HT-29 (cell line): ENCODE measurements at places on chromosomes 3 and 15.

DNA sequence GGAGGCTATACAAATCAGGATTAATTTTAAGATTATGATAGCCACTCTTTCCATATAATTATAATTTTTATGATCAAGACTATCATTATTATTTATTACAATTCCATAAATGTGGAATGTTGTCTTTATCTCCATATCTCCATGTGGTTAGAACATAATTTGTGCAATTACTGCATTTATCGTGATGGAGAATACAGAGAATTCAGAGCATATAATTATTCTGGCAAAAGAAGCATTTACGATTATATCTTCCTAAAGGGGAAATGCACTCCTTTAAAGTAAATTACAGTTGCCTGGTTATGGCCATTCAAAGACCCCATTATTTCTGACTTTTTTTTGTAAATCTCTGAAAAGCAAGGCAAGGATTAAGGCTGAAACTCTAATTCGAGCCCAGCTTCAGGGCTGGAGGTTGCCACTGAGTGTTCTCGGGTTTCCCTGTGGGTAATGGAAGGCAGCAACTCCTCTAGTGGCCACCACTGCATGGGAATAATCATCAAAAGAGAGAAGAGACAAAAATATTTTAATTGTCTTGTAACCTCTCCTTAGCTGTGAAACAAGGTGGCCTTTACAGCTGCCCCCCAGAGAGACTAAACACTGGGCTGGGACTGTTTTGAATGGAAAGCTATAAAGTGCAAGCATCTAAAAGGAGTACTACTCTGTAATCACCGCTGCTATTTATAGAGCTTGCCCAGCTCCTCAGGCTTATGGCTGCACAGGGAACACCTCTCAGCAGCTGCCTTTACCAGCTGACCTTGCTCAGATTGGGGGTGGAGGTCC, 59.8 kb upstream of the PRTG start:
- no peak for DNase-seq

GRCh38 chr15:68603216-68603595, 24.4 kb downstream of the CORO2B start:
- no peak for DNase-seq

DNA sequence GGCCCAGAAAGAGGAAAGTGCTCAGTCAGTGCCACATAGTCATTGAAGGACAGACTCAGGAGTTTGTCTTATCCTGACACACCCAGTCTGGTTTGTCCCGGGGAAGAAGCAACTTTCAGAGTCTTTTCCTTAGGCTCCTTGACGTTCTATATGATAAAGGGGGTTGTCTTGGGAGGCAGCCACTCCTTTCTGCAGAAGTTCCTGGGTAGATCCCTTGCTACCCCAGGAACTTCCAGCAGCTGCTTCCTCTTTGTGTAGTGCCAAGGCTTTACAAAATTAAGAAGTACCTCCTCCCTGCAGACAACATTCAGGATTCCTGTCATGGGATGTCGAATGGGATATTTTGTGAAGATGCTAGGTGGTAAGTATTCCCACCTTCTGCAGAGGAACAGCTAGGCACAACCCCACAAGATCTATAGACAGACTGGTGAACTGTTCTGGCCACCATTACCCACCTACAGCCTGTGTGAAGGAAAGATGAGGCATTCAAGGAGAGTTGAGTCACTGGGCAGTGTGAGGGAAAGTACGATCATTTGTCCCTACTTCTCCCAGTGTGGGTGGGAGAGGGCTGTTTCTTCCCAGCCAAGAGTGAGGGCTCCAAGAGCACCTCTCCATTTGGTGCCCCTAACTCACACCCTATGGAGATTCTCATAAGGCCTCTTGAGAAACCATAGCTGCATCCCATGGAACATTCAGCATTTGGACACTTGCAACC, 11.3 kb downstream of the TMEM266 start:
- DNase-seq = no peak

DNA sequence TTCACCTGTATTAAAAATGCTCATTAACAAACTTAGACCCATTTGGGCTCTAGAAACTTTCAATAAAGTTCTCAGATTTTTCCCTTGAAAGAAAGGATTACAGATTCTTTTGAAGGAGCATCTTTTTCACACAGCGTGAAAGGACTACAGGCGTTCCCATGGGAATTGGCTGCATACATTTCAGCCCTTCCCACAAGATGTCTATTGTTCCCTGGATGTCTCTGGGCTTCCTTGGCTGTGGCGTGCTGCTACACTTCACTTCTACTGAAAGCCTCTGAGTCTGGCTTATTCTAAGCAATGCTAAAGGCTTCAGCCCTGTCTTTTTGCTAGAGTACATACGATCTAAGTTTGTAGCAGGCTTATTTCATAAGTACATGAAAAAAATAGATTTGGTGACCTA, 1.4 kb downstream of the VEPH1 start:
- DNase-seq = no peak

DNA sequence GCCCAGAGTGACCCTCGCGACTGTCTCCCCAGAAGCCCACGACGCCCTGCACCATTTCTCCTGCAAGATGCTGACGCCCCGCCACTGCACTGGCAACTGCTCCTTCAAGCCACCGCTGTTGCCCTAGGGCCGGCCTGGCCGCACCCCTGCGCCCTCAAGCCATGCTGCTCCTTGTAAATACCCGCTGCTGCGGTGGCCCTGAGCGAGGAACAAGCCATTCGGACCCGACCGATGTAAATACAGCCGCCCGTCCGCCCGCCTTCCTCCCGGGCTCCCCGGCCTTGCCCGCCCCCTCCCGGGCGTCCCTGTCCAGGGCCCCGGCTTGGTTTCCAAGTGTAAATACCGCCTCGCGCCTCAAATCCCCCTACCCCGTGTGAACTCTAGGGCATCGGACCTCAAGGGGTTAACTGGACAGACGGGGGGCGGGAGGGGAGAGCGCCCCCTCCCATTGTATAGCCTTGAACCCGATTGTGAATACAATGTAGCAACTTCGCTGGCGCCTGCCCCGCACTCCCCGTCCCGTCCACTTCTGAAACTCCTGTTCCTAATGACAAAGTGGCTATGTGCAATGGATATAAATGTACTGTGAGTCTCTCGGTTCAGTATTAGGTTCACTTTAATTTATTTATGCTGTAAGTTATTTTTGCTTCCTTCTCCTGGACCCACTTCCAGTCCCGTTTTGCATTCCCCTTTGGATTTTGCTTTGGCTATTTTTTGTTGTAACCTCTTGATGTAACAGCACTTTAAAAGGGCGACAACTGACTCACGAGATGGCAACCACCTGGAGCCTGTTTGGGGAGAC, 5.9 kb downstream of the RNU6-1 start:
- DNase-seq = peak; percentile 70

- DNase-seq = no peak
Observed at GRCh38 chr3:138394686-138395085, 39.7 kb upstream of the ESYT3 start.

DNA sequence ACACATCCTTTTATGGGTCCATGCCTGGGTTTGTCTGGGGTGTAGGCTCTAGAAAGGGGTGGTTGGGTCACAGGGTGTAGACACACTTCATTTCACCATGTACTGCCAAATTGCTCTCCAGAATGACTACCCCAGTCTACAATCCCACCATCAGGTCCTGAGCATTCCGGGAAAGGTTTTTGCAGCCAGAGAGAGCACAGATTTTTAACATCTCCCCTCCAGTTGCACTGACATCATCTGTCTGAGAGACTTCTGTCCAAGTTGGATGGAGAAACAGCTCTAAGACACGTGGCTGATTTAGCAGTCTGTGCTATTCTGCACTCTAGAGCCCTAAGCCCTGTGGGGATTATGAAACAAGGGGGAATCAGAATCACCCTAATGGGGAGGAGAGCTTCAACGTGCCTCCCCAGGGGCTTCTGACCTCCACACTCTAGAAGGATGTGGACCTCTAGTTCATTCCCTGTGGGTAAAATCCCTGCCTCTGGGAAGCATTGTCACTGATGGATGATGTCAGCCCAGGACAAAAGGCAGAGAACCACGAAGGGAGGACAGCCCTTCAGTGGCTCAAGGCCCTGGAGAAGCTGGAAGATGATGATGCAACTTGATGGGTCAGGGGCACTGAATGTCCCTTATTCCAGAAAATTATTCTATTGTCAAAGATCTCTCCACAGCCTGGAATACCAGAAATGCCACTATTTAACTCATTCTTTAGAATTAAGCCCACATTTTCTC, 71.5 kb downstream of the CD200R1L start:
- DNase-seq = no peak

DNA sequence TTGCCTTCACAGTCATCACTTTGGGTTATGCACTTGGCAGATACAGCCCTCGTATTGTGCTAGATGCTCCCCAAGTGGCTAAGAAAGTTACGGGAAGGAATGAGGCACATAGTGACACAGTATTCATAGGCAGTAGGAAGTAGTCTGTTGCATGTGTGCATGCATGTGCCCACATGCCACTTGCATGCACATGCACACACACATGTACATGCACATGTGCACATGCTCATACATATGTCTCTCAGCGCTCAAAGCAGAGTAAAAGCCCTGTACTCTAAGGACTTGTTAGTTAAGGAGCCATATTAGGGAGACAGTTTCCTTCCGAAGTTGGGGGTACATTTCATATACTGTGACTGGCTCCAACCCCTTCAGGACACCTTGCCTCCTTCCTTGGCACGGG, 128.9 kb downstream of the CHCHD6 start:
- no peak for DNase-seq

- no peak for DNase-seq
Observed at GRCh38 chr3:4866866-4867265, 112.4 kb upstream of the BHLHE40 start.

DNA sequence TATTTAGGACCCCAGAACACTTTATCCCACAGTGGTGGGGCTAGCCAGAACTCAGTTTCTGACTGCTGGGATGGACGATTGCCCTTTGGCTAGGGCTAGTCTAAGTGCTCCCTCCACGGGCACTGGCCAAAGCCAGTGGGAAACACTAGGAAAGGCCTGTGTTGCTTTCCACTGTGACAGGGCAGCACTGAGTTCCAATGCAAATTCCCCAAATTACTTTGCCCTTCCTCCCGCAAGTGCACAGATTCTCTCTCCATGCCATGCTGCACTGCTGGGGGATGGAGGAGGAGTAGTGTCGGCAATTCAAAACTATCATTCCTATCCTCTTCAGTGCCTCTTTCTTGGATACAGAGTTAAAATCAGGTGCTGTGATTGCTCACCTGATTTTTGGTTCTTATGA, 100.0 kb downstream of the SH3GL3 start:
- no peak for DNase-seq

DNA sequence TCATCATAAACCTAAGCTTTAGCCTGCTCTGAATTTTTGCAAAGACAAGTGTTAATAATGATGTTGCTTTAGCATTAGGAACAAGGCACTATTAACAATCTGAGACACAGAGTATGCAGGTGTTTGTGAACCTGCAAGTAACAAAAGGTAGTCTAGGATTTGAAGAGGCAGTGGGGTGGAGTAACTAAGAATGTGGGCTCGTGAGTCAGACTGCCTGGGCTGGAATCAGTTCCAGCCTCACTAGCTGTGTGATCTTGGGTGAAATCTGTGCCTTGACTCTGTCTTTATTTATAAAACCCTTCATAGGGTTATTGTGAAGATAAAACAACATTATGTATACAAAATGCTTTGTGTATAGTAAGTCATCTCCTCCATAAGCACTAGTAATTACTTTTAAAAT, 610.6 kb upstream of the CFAP20DC start:
- DNase-seq = peak; percentile 27

GRCh38 chr15:63043335-63044076, 959 bp downstream of the TPM1 start:
- DNase-seq = no peak

- DNase-seq = no peak
Observed at GRCh38 chr3:117630885-117631284, 921.3 kb downstream of the TUSC7 start.

DNA sequence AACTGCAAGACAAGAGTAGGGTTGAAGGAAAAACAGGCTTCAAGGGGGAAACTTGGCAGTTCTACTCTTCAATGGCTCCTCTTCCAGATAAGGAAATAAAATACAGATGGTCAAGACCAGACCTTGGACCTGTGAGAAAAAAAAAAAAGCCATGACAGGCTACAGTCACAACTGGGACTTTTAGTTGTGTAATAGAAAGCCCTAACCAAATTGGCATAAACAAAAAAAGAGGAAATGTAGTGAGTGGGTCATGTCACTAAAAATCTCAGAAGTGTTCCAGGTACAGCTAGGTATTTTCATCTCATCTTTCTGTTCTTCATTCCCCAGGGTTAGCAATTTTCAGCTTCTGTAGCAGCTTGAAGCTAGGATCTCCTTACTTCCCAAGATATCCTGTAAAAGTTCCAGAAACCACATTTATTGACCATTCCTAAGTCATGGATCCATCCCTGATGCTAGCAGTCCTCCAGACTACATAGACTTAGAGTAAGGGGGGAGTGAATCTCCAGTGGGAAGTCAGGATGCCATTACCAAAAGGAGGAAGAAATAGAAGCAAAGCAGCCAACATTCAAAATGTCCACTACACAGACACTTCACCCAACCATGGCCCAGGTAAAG, 61.0 kb upstream of the CSTA start:
- no peak for DNase-seq

- no peak for DNase-seq
Observed at GRCh38 chr3:54986294-54986693, 58.4 kb upstream of the LRTM1 start.

GRCh38 chr15:34365091-34365825, 1.7 kb downstream of the LPCAT4 start:
- DNase-seq = no peak

DNA sequence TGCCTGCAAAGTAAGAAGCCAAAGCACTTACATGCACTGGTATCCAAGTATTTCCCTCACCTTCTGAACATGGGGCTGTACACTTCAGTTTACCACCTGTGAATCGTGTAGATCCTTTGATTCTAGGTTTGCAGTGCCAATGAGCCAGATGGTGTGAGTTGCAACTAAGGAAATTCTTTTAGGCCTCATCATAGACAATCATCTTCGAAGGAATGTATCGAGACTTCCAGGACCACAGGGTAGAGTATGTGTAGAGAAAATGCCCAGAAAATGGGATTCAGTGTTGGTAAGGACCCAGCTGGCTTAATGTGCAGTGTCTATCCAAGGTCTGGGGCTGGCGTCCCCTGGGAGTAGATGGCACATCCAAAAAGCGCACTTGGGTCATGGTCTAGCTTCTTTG, 323.2 kb upstream of the TPM1 start:
- DNase-seq = no peak

DNA sequence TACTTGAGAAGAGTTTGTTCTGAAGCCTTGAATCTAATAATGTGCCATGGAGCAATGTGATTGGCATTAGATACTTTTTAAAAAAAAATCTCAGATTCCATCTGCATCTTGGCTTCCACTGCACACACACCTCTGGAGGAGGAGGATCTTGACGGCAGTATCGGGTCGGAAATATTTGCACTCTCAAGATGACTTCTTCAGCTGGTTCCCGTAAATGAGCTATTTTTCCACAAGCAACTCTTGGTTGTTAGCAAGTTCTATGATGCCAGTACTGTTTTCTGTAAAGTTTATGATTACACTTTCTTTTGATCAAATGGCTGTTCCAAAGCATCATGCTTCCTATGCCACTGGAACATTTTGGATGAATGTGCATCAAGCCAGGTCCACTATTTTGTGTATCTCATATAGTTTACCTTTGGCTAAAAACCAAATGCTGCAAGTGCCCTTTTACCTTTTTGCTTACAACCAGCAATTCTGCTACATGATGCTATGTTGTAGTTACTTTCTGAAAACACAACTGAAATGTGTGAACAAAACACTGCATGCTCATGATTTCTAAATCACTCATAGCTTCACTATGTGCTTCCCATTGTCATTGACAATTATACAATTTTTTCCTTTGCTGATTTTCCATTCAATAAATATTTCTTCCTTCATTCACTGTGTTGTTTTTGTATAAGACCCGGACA, 43.8 kb downstream of the CCR3 start:
- no peak for DNase-seq

GRCh38 chr3:78483090-78483489, 1284.7 kb downstream of the ROBO1 start:
- DNase-seq = no peak

- DNase-seq = peak; percentile 100
Observed at GRCh38 chr3:149377408-149378364, at the start of gene TM4SF1. TSS of gene TM4SF1 (minus strand) at chr3:149377649. CDS start at chr3:149377547, 102 bp downstream.
